Karpas-422 (cell line): ENCODE measurements at places on chromosomes 6 and 20. TPM values are rescaled to one million over a fixed set of nuclear protein-coding genes. Genes with fewer than 3 reads are reported as not detected.

- no peaks in the 10 kb centered on the region for H3K36me3 ChIP-seq
- no peak overlapping the region for H3K4me3 ChIP-seq
- no peak for DNase-seq
- no peak overlapping the region for H3K27ac ChIP-seq
Observed at GRCh38 chr20:53597521-53598120, 4.0 kb upstream of the ZNF217 start.

The ERVFRD-1 gene
- not detected in 2 replicates for total RNA-seq

- no peak overlapping the region for H3K4me3 ChIP-seq
- DNase-seq: no peak
- peaks cover 13% of the 10 kb centered on the region; the same call in 1 of the 2 replicates for H3K36me3 ChIP-seq
Observed at GRCh38 chr6:34378470-34378869, 14.0 kb downstream of the NUDT3 start.

The MYLK2 gene
- total RNA-seq: 0.22 TPM in 2 replicates

DNA sequence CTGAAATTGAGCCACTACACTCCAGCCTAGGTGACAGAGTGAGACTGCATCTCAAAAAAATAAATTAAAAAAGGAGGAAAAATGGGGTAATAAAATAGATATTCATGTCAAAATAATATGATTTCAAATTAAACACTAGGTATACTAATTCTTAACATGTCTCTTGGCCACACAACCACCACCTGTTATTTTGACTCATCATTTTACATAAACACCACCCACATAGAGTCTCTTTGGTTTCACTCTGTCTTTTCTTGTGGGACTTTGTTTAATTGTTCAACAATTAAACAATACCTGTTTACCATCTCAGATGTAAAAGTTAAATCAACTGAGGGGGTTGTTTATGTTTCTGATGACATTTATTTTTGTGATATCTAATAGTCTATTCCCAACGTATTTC, 476.8 kb upstream of the ADGRB3 start:
- H3K27me3 ChIP-seq: no peaks in the 10 kb centered on the region
- no peak overlapping the region for H3K27ac ChIP-seq
- H3K4me1 ChIP-seq: no peaks in the 10 kb centered on the region
- no peak for DNase-seq
- H3K36me3 ChIP-seq: no peaks in the 10 kb centered on the region
- no peak overlapping the region for H3K4me3 ChIP-seq

The SCRT2 gene
- not detected in 2 replicates for total RNA-seq

GRCh38 chr6:4446982-4447381, 311.6 kb upstream of the ECI2 start:
- H3K27me3 ChIP-seq: no peaks in the 10 kb centered on the region
- no peak for DNase-seq
- H3K36me3 ChIP-seq: no peaks in the 10 kb centered on the region

- H3K27ac ChIP-seq: no peak overlapping the region
- peaks cover 1% of the 10 kb centered on the region; the same call in 1 of the 2 replicates for H3K4me1 ChIP-seq
- H3K27me3 ChIP-seq: no peaks in the 10 kb centered on the region
Observed at GRCh38 chr20:43762911-43763310, 36.1 kb upstream of the GTSF1L start.

DNA sequence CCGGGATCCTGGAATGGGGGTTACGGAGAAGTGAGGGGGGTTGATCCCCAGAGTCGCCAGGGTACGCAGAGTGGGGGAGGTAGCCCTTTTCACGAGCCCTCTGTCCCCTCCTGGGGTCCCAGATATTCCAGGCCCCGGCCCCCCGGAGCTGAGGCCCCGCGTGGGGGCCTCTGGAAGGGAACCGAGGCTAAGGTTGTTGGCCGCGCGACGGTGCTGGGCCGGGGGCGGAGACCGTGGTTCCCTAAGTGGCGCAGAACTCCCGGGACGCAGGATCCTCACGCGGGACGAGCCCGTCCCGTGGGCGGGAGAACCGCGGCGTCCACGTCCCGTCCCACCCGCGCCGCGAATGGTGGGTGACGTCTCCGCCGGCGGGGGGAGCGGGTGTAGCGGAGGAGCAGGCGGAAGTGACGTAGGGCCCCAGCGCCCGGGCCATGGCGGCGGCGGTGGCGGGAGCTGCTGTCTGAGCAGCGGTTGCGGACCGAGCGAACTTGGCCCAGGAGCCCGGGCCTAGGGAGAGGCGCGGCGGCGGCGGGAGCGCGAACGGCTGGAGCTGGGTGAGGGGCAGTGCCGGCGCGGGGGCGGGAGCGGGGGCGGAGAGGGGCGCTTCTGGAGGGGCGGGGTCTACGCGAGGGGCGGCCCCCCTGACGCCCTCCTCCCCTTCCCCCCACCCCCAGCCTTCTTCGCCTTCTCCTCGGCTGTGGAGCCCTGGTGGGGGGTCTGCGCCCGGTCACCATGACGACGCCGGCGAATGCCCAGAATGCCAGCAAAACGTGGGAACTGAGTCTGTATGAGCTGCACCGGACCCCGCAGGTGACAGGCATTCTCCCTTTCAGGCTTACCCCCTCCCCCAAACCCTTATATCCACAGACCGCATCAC, at the start of gene RING1:
RING1 (plus strand) TSS at position 410 of the 877 bp plus-strand sequence; CDS start at position 733, 323 bp downstream.
- H3K27me3 ChIP-seq: no peaks in the 10 kb centered on the region
- H3K36me3 ChIP-seq: peaks cover 7% of the 10 kb centered on the region; the same call in 1 of the 2 replicates
- peaks cover 37% of the 10 kb centered on the region for H3K4me1 ChIP-seq
- peak; percentile 93 for DNase-seq
- peak within 1 kb of the TSS; percentile 48; the same call in 1 of the 2 replicates for H3K27ac ChIP-seq

The PSORS1C2 gene
- total RNA-seq: not detected in 2 replicates

DNA sequence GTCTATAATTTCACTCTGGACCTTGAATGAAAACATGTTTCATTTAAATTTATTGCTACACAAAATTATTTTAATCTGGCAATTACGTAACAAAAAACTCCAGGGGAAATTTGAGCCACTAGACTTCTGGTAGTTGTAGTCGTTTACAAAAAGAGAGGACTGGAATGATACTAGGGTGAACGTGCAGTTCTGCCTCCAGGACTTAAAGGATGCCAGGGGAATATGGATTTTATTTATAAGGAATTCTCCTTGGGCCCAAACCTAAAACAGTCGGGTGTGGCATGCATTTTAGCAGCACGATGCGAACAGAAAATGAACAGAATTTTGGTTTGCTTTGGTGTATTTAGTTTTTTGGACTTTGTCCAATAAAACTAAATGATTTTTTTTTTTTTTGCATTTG, 76.9 kb downstream of the PRL start:
- no peaks in the 10 kb centered on the region for H3K36me3 ChIP-seq
- H3K4me3 ChIP-seq: no peak overlapping the region
- H3K27me3 ChIP-seq: no peaks in the 10 kb centered on the region
- H3K4me1 ChIP-seq: no peaks in the 10 kb centered on the region
- DNase-seq: no peak

The GNMT gene
- total RNA-seq: 0.48 and 0.76 TPM in 2 replicates

The ISM1 gene
- not detected in 2 replicates for total RNA-seq

The C6orf58 gene
- not detected in 2 replicates for total RNA-seq

DNA sequence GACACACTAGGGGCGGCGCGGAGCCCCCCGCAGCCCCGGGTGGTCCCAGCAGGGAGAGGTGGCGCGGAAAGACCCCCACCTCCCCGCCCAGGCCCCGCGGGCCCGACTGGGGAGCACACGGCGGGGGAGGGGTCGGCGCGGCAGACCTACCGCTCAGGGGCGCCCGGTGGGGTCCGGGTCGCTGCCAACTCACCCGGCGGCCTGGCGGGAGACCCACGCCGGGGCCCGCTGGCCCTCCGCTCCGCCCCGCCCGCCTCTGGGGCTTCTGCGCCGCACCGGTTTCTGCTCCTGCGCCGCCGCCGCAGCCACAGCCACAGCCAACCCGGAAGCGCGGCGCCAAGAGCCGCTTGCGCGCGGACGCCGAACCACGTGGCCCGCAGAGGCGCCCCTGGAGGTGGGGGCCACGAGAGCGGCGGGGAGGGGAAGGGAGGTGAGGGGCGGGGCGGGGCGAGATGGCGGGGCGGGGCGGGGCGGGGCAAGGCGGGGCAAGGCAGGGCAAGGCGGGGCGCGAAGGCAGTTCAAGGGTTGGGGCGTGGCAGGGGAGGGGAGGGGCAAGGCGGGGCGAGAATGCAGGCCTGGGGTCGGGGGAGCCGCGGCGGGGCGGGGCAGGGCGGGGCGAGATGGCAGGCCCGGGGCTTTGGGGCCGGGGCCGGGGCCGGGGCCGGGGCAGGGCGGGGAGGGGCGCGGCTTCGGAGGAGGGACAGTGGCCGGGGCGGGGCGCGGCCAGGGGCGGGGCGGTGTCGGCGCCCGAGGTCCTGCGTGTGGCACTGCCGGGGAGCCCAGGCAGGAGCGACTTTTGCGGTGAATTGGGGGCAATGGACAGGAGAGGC, at the start of gene ZBTB24:
ZBTB24 (minus strand) TSS at position 315 of the 830 bp plus-strand sequence. CDS start 1,193 bp downstream, outside the sequence.
- H3K36me3 ChIP-seq: peaks cover 12% of the 10 kb centered on the region; the same call in 1 of the 2 replicates
- no peaks in the 10 kb centered on the region for H3K27me3 ChIP-seq
- peak; percentile 97 for DNase-seq
- H3K27ac ChIP-seq: peak within 1 kb of the TSS; percentile 49
- H3K4me3 ChIP-seq: peak within 1 kb of the TSS; percentile 88

DNA sequence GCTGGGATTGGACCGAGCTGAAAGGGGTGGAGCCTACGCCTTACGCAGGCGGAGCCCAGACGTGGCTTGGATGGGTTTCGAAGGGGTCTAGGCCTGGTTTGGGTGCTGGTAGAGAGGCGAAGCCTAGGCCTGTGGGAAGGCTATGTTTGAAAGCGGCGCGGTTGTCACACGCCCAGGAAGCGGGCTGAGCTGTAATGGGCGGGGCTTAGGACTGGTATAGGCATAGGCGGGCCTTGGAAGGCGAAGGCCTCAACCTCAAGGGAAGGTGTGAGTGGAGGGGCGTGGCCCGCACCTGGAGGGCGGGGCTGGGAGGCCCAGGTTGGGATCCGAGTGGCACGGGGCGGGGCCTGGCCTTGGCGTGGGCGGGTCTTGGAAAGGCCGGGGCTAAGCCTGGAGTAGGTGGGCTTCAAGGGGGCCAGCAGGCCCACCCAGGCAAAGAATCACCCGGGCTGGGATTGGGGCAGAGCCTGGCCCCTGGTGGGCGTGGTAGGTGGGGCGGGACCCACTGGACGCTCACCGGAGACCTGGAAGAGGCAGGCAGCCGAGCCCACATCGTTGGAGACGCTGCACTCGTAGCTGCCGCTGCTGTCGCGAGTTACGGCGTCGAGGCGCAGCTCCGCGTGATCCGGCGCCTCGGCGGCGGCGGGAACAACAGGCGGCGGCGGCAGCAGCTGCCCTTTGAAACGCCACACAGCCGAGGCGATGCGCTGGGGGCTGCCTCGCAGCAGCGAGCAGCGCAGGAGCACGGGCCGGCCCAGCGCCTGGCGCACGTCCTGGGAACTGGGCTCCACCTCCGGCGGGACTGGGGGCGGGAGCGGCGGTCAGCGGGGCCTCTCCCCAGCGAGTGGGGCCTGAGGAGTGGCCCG, 49.0 kb downstream of the MDGA1 start:
- H3K4me3 ChIP-seq: no peak overlapping the region
- DNase-seq: no peak
- H3K27ac ChIP-seq: no peak overlapping the region
- no peaks in the 10 kb centered on the region for H3K36me3 ChIP-seq

The KCNQ2 gene
- total RNA-seq: not detected in 2 replicates

The BHLHE23 gene
- not detected in 2 replicates for total RNA-seq

DNA sequence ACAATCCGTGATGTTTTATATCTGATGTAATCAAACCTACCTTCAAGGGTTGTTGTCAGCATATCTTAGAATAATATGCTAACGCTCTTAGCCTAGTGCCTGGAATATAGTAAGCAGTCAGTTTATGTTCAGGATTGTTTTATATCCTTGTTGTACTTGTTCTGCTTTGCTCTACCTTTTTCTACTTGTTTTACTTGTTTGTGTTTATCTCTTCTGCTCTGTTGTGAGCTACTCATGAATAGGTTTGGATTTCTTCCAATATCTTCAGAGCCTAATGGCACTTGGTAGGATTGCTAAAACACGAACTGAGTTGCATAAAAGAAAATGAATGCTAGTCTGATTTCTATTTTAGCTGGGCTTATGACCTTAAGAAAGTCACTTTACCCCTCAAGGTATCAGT, 40.1 kb downstream of the DNAH8 start:
- H3K4me3 ChIP-seq: no peak overlapping the region
- no peak overlapping the region for H3K27ac ChIP-seq
- no peaks in the 10 kb centered on the region for H3K36me3 ChIP-seq
- DNase-seq: no peak
- no peaks in the 10 kb centered on the region for H3K27me3 ChIP-seq

DNA sequence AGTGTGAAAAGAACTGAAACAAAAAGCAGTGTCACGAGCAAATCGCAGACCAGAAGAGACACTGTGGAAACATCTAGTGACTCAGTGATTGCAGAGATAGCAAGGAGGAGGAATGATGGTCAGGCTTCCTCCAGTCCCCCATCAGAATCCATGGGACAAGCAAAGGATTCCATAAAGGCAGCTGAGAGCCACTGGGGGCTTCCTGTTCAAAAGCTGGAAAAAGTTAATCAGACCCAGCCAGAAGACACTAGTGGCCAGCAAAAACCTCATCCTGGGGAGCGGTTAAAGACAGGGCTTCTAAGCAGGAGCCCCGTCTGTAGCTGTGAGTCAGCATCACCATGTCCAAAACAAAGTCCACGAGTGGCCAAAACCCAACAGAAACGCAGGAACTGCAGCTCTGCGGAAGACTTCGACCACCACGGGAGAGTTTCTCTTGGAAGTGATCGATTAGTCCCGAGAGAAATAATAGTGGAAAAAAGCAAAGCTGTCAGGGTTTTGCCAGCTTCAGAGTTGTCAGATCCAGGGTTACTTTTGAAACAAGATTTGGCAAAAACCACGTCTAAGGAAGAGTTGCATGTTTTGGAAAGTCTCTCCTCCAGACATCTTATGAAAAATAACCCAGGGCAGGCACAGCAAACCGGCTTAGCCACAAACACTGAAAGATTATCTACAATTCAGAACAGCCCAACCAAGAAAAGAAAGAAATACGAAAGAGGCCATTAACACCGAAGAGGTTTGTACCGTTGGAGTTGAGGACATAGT, 51.0 kb downstream of the JAG1 start:
- H3K4me3 ChIP-seq: no peak overlapping the region
- no peaks in the 10 kb centered on the region for H3K27me3 ChIP-seq
- peaks cover 12% of the 10 kb centered on the region for H3K4me1 ChIP-seq
- H3K27ac ChIP-seq: no peak overlapping the region
- H3K36me3 ChIP-seq: no peaks in the 10 kb centered on the region
- no peak for DNase-seq

The SRC gene
- total RNA-seq: 39.9 and 41.5 TPM in 2 replicates
